Left colon (tissue), 2 donors: ENCODE measurements at places on chromosomes 1 and 21. TPM values are rescaled to one million over a fixed set of nuclear protein-coding genes. Genes with fewer than 3 reads are reported as not detected.
A peak's percentile ranks its signal among the peaks of the same experiment; 100 is the strongest.

DNA sequence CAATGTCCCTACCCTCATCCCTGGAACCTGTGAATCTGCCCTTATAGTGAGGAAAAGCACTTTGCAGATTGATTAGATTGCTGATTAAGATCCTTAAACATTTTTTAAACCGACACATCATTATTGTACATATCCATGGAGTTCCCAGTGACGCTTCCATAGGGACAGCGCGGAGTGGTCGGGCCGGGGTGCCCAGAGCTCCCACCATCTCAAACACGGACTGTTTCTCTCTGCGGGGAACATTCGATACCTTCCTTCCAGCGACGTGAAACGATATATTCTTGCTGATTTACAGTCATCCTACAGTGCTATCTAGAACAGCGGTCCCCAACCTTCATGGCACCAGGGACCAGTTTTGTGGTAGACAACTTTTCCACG is 4.0 kb downstream of the KRTAP10-12 start:
- DNase-seq = no peak

DNA sequence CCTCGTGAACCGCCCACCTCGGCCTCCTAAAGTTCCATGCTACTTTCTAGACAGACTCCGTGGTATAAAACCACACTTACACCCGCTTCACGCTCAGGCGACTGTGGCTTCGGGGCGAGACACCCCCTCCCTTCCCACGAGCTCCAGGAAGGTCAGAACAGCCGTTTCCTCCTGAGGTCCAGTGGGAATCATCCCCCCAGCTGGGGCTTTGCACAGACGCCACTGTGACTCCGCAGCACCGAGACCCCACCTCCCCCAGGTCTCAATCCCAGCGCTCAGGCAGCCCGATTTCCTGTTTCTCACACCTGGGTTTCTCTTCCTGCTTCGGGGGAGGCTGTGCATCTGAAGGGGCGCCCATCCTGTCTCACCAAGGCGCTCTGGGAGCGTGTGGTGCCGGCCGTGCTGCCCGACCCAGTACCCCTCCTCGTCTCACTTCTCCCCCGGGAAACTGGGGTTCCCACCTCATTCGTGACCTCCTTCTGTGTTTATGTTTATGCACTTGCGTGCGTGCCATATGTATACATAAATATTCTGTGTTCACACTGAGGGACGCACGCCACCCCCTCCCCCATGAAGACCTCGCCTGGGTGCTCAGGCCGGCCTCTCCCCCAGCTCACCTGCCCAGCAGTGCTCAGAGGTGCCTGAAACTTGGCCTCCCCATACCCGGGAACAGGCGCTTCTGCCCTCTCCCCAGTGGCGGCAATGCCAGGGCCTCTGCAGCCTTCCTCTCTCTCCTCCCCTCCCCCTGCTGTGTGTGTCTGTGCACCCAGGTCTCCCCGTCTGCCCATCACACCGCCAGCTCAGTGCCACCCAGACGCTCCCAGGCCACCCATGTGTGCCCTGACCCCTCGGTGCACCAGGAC is 14.6 kb downstream of the SLC35E2B start:
- peak; percentile 38 for DNase-seq

DNA sequence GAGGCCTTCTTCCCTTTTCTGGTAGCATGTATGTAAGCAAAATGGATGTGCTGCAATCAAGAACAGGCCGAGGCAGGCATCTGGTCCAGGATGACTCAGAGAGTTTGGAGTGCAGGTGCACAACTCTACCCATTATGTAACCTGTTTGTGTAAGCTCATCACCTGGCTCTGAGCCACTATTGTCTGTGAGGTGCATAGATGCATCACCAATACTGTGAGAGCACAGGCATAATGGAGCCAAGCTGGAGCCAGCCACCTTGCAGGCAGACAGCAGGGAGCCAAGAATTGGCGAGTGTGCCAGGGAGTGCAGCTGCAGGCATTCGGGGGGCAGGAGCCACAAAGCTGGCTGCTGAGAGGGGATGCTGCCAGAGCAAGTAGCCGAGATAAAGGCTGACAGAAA is 549.9 kb upstream of the RGS18 start:
- no peak for DNase-seq

Gene TIMM17A
- total RNA-seq = 53.1 TPM

- DNase-seq = no peak
These were observed 10.7 kb downstream of the SPATC1L start for GRCh38 chr21:46173573-46173972.

Gene ZNF670
- 2.0 TPM for total RNA-seq

GRCh38 chr1:214473387-214473786 is 78.0 kb downstream of the PTPN14 start:
- DNase-seq = no peak

Gene CC2D1B
- 35.3 TPM for total RNA-seq
